ENCODE measurements at places on chromosomes 1 and 21.

GRCh38 chr1:161930064-161930463 lies 93.6 kb downstream of the OLFML2B start:
- DNase-seq: no peak

DNA sequence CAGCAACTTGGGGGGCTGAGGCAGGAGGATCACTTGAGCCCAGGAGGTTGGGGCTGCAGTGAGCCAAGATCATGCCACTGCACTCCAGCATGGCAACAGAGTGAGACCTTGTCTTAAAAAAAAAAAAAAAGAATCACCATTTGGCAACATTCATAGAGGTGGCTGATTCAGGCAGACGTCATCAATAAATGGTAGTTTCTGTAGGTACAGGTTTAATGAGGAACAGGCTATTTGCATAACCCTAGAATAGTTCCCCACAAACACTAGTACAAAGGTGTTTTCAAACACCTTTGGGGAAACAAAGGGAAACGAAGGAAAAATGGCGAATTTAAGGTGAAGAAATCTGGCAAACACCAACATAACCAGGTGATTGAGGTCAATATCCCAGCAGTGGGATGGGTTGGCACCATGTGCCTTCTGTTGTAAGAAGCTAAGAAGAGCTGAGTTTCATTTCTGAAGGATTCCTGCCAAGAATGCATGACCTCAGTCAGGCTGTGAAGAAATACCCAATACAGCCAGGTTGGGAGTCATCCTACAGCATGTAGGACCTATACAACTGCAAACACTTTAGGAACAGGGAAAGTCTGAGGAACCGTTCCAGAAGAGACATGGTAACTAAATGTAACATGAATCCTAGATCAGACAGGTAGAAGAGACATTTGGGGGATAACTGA lies 5.6 kb downstream of the LPAR3 start:
- no peak for DNase-seq

- no peak for DNase-seq
These were observed 31.5 kb upstream of the XPR1 start for GRCh38 chr1:180600343-180600742.

GRCh38 chr21:43574741-43575472 lies 84.4 kb downstream of the HSF2BP start:
- DNase-seq: no peak

- DNase-seq: no peak
These were observed 22.1 kb downstream of the EIF2D start for GRCh38 chr1:206590025-206590758.

DNA sequence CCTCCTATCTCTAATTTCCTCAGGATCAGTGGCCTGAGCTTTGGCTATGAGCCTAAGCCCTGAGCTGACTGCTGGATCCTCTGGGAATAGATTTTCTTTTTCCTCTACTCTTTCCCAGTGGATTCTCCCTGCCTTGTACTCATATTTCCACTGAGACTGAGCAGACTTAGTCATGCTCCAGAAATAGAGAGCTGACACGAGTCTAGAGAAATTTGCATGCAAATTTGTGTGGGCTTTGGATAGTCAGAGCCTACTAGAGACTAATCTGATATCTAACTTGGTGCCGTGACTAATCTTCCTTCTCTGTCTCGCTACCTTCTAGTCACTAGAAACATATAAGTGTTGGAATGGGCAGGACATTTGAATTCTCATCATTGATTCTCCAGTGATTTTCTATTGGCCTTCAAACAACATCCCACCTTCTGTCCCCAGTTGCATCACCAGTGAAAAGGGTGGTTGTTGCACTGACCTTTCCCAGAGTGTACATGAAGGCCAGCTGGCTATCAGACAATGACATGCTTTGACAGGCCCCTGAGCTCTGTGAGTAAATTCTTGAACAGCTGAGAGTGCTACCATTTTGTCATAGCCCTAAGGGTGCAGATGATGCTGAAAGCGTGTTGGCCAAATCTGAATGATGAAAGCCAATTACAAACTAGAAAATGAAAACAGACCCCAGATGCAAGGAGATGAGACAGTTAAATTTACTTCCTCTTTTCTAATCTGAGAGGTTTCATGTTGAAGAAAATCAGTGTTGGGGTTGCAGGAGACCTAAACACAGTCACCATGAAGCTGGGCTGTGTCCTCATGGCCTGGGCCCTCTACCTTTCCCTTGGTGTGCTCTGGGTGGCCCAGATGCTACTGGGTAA lies at the start of gene FCRLA:
FCRLA (plus strand) TSS at position 748 of the 866 bp plus-strand sequence; CDS start at position 784, 36 bp downstream.
- DNase-seq: no peak

DNA sequence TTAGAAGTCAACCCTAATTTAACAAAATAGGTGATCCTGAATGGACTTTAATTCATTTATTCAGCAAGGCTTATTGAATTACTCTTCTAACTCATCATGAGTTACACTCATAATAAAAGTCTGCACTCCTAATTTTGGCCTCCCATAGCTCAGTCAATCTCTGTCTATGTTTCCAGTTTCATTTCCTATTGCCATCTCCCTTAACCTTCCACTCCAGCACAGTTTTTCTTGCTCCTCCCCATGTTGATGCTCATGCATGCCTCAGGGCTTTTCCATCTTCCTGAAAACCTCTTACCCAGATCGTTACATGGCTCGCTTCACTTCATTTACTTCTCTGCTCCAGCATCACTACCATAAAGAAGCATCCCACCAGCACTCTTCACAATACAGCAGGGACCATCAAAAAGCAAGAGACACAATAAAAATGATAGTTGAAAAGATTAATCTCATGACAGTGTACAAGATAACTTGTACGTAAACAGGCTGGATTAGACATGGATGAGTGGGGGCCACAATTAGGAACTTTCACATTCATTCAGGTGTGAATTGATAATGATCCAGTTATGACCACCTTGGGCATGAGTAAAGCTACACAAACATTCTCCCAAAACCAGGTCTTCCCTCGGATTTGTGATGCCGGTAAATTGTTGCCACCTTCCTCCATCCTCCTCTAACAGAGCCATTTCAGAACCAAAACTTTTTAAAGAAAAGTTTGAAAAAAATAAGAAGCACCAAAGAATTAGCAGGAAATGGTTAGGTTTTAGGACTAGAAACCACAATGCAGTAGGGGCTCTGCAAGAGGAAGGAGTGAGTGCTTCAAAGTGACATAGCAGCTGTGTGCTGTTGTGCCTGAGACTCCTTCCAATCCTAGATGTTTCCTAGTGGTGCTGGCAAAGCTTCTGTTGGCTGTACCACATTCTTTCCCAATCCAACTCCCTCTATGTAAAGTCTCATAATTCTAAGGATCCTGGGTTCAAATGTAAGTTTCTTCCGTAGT lies 89.8 kb downstream of the OLFML2B start:
- no peak for DNase-seq

GRCh38 chr1:6003568-6004411 lies 11.6 kb upstream of the NPHP4 start:
- DNase-seq: no peak

- no peak for DNase-seq
These were observed 13.9 kb upstream of the ACTA1 start for GRCh38 chr1:229447809-229448252.

GRCh38 chr1:157624471-157624870 lies 26.6 kb upstream of the FCRL4 start:
- no peak for DNase-seq

- no peak for DNase-seq
These were observed 383.7 kb upstream of the CAMK1G start for GRCh38 chr1:209199822-209200221.

Measured in LoVo (cell line).